Fibroblast of upper back skin (primary cell): ENCODE measurements at places on chromosomes 16 and 17.

DNA sequence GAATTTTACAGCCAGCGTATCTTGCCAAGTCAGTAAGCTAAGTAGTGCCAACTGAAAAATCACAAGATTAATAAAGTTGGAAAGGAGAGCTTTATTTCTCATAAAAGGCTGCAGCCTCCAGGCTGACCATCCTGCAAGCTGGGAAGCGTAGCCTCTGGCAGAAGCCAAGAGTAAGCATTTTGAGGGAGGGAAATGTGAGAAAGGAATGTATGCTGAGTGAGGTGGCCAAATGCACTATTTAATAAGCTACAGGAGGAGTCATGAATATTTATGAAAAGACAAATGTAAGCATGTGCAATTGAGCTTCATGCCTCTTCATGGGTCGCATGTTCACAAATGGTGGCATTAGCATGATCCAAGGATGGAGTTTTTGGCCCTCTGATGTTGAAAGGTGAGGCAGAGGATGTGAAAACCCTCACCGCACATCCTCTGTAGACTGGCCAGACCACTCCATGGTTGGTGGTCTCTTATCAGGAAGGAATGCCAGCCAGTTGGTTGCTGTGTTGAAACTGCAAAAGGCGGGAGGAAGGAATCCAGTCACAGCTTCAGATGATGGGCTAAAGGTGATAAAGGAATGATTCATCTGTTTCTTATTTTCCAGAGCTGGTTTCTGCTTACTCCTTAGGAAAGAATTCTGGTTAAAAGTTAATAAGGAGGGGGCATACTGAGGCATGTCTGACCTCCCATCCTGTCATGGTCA is 9.2 kb downstream of the KRT33B start:
- DNase-seq: peak; percentile 65

GRCh38 chr16:73048292-73049080 is 558 bp upstream of the ZFHX3 start:
- no peak for DNase-seq

DNA sequence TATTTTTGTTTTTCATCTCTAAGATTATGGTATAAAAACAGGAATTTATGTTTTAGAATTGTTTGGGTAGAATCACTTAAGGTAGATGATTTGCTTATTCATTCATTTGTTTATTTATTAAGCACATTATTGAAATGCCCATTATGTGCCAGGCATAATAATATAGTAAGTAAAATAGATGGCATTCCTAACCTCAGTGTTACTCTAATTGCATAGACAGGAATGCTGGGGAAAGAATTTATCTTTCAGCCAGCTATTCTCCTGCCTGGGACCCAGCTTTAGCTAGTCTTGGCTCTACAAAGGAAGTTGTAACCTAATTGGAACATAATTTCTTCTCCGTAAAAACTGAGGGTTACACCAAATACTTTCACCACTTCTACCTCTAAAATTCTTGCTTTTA is 44.6 kb downstream of the NFAT5 start:
- DNase-seq: peak; percentile 22

DNA sequence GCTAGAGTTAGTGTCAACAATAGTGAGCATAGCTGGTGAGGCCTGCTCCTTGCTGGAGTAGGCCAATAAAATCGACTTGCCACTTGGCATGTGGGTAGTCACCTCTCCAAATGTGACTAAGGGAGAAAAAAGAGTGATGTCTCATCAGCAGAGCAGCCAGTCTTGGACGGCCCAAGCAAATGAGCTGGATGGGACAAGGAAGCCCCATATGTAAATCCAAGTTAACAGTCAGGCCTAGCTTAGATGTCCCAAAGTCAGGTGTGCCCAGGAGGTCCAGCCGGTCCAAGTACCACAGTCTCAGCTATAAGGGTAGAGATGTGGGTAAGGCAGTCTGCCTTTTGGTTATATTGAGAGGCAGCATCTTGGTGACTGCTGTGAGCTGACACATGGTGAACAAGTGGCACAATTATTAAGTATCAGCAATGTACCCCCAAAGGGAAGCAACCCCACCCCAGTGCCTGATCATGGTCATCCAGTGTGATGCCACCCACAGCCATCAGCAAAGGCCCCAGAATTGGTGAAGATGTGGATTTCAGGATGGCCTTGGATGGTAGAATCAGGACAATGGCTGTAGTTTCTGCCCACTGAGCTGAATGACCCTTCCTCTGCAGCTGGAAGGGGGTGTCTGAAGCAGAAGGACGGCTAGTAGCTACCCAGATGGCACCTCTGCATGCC is 83.4 kb downstream of the TNFRSF13B start:
- no peak for DNase-seq

DNA sequence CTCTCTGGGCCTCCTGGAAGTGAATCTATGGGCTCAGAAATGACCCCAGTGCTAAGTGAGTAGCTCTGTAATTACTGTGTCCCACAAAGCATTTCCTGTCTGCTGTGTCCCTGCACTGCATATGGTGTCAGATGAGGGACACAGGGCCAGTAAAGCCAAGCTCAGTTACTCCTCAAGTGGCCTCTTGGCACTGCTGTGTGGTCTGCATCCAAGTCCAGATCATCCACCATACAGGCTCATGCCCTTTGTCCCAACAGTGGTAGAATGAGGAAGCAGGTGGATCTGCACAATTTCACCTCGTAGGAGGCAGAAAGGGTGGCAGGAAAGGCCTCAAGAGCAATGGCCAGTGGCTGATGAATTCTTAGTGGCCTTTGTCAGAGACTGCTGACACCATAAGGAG is 146.8 kb downstream of the SOX9 start:
- DNase-seq: no peak

DNA sequence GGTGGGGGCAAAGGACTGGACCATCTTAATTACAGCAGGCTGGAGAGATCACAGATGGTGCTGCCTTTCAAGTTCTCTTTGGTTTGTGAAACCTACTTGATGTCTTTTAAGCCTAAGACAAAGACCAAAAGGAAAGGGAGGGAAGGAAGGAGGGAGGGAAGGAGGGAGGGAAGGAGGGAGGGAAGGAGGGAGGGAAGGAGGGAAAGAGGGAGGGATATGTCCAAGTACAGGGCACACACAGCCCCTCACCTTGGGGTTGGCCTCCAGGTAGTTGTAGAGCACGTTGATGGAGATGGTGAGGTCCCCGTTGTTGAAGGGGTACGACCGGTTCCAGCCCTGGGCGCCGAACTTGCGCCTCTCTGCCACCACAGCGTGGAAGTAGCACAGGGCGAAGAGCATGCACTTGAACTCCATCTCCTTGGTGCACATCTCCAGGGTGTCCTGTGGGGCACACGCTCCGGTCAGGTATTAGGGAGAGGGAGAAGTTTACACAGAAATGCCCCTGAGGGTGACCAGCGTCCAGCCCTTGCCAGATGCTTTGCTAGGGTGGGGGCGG is 55.4 kb downstream of the PGS1 start:
- no peak for DNase-seq

DNA sequence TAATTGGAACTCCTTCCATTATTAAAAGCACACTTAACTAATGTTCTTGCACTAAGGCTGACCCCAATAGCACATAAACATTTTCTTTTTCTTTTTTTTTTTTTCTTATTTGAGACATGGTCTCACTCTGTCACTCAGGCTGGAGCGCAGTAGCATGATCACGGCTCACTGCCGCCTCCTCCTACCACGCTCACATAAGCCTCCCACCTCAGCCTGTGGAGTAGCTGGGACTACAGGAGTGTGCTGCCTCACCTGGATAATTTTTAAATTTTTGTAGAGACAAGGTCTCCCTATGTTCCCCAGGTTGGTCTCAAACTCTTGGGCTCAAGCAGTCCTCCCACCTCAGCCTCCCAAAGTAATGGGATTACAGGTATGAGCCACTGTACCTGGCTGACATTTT is 1.2 kb upstream of the ZNF652 start:
- DNase-seq: no peak

DNA sequence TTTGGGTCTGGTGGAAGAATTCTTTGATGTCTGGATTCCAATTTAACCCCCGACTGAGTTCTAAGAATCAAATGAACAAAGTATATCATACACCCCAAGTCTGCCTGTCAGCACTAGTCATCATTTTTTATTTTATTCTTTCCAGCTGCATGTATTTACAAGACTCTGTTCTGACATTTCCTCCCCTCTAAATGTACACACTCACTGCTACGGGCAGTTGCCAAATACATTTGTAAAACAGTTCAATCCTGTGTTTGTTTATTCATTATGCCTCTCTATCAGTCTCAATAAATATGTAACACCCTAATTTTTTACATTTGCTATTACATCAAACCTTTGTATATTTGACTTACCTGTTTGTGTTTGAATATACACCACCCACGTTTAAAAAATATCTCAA is 422.3 kb upstream of the PSMD7 start:
- DNase-seq: no peak

DNA sequence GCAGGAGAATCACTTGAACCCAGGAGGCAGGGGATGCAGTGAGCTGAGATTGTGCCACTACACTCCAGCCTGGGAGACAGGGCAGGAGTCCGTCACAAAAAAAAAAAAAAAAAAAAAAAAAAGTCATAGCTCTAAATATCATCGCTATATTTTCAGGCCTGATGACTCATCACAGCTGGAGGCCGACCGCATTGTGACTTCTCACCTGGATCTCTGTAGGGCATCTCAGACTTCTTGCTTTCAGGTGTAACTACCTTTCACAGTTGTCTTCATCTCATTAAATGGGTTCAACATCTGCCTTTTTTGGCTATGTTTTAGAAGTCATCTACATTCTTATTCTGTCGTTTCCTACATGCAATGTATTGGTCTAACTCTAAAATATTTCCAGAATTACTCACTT is 353.1 kb upstream of the MON1B start:
- no peak for DNase-seq

DNA sequence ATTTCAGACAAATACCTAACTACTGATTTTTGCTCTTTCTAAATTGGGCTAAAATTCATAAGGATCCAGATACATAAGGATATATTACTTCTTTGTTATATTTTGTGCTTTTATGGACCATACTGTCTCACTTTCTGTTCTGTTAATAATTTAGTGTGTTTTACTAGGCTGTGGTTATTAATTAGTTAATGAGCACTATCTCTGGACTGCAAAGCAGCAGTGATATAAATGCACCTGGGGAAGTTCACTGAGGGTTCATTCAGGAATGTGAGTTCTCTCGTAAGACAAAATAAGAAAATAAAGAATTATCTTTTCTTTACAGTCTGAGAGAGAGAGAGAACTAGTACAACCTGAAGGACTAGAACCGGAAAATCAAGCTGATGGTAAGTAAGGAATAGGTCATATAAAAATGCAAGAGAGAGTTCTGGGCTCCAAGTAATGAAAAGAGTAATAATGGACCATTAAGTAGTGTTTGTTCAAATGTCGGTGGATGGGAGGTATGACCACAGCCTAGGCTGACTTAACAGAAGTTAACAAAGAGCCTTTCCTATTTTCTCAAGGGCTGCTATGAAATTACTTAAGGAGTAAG is 55.6 kb downstream of the IKZF3 start:
- DNase-seq: no peak

DNA sequence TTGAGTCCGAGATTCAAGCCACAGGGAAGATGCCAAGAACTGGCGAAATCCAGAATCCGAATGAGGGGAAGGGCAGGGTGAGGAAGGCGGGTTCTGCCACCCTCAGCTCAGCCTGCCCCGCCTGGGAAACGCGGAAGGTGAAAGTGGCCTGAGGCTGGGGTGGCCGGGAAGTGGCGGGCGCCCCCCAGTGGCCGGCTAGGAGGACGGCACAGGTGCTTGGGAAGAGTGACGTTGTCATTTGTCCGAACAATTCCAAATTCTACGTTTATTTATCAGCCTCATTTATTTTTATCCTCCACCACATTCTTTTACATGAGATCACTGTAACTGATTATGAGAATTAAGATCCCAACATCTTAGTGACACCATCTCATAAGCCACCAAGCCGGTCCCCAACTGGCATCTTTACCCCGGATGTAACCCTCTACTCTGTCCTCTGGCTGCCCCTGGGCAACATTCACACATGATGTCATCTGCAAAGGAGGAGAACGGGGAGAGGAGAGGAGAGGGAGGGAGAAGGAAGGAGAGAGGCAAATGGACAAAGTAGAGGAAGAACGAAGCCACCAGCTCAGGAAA is 21.3 kb downstream of the SRCIN1 start:
- peak; percentile 31 for DNase-seq

GRCh38 chr16:11309895-11310633 is 28.9 kb upstream of the PRM1 start:
- peak; percentile 42 for DNase-seq

- DNase-seq: no peak
Observed at GRCh38 chr17:56870081-56870651, 36.2 kb downstream of the DGKE start.

DNA sequence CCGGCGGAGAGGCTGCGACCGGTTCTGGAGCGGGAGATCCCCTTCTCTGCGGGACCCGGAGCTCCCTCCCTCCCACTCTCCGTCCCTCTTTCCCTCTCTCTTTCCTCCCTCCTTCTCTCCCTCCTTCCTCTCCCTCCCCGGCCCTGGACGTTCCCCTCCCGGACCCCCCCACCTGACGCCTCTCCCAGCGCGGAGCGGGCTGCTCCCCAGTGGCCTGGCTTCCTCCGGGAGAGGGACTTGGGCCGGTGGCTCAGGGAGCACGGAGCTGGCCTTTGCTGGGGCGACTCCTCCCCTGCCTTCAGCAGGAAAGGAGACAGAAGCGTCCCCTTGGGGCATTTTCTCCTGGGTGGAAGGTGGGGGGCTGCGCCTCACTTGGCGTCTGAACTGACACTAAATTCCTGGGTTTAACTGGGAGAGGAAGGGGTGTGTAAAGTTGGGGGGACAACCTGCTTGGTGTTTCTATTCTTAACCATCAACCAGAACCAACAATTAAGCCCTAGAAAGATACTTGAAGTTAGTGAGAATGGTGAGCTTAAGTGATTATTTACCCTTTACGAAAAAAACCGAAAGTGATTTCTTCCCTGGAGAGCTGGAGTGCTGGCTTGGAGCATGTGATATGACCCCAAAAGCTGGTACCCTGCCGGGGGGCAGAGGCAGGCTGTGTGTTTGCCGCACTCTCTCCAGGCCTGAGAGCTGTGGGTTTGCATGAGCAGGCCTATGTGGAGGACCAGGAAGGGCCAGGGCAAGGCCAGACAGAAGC is 775 bp downstream of the SPIRE2 start:
- DNase-seq: no peak

DNA sequence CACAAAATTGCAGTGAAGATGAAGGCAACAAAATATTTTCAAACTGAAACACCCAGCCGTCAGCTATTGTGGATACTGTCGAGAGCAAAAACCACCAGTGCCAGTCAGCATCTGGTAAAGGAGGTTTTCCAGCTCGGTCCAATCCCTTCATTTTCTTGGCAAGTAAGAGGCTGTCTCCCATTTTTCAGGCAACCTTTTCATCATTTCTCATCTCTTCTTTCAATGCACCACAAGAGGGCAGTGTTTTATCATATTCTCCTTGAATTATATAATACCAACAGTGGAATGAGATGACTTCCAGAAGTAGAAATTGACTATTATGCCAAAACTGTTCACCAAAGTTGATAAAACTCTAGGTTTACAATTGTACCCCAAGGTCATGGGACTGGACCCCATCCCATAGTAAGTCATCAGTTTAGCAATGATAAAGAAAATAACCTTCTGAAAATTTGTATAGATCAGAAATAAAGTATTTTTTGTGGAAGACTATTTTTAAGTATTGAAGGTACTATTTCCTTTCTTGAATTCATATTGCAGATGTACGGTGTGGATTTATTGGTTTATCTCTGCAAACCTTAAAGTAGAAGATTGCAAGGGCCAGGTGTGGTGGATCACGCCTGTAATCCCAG is 16.8 kb downstream of the NQO1 start:
- peak; percentile 72 for DNase-seq

GRCh38 chr17:70136131-70136530 is 33.2 kb upstream of the KCNJ2 start:
- no peak for DNase-seq

GRCh38 chr16:51705142-51705541 is 554.1 kb upstream of the SALL1 start:
- DNase-seq: no peak
